ENCODE measurements at places on chromosomes 12 and 14.

DNA sequence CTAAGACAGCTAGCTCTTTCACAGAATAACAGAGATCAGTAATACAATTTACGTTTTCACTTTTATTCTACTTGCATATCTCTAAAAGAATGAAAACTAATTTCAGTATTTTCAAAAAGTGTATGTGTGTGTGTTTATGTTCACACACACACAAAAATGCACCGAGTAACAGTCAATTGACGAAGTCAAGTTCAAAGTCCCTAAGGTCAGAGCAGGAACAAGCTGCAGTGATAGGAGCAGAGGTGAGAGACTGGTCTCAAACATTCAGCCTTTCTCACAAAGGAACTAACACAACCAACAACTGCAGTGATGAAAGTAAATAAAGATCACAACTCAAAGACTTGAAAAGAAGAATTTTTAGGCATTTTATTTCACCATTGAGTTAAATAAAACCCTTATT is 429.7 kb downstream of the C12orf50 start:
- no peak for DNase-seq

DNA sequence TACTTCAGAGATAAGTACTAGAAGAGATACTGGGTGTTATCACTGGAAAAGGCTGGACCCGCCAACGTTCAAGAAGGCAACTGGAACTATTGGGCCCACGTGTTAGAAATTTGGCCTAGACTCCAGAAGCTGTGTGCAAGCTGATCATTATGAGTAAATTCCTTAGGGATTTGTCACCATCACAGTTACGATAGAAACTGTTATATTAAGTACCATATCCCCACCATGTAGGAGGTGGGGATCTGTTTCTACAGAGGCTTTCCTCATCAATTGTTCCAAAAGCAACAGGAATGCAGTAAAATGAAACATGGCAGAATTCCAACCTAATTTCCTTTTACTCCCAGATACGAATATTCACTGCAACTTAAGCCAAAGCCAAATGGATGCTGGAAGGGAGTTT is 170.7 kb downstream of the NOVA1 start:
- no peak for DNase-seq

DNA sequence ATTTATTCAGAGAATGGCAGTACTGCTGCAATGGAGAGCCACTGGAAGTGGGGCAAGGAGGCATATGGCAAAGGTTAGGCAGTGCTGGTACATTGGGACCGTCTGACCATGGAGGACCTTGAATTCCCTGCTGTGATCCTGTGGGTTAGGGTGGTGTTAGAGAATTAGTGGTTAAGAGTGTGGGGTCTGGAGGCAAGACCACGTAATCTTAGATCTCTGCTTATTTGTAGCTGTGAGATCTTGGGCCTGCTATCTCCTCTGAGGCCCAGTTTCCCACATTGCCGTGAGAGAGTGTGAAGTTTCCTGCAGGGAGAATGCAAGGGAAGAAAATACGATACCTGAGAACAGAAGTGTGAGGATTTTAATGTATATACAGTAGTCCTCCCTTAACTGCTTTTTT is 147.7 kb downstream of the ERC1 start:
- no peak for DNase-seq

DNA sequence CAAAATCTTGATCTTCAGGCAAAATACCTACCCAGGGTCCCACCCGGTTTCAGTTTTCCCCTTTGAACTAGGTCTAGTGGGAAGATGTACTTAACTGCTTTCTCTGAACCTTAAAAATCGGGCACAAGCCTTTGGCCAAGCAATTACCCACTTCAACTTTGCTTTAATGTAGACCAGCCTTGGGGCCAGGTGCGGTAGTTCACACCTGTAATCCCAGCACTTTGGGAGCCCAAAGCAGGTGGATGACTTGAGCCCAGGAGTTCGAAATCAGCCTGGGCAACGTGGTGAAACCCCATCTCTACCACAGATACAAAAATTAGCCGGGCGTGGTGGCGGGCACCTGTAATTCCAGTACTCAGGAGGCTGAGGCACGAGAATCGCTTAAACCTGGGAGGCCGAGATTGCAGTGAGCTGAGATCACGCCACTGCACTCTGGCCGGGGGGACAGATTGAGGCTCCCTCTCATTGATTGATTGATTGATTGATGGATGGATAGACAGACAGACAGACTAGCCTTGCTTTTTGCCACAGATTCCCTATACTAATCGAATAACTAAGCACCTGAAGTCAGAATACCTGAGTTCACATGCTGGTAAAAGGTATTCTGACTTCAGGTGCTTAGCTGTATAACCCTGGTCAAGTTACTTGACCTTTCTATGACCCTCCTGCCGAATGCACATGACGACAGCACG is 1.9 kb downstream of the CLIP1 start:
- DNase-seq = no peak

GRCh38 chr12:106308121-106308520 is 5.6 kb downstream of the TCP11L2 start:
- no peak for DNase-seq

DNA sequence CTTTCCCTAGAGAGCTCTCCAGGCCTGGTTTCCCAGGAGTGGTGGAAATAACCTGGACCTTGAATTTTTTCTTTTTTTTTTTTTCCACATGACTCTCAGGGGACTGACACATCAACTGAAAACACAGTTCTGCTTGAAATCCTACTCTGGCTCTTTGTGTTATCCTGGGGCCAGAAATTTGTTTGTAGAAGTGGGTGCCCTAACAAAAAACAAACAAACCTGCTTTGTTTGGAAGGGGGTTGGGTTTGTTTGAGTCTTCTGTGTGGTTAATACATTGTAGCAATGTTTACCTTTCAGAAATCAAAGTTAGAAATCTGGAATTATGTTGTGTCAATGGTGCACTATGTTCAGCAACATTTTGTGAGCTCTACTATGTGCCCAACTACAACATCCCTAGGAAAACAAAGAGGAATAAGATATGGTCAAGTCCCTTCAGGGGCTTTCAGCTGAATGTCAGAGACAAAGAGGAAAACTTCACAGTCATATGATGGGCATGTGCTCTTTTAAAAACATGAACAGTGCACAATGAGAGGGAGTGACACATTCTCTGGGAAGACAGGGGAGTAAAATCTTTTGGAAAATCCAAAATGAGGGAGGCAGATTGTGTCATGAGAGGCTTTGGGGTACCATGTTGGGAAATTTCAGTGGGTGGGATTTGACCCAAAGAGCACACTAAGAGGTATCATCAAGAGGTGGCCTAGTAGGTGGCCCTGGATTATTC is 1.5 kb upstream of the IGF1 start:
- DNase-seq = no peak
